ENCODE measurements at places on chromosomes 16 and 17.

- DNase-seq, result no peak
Observed at GRCh38 chr17:40896916-40897455, 11.9 kb upstream of the KRT20 start.

DNA sequence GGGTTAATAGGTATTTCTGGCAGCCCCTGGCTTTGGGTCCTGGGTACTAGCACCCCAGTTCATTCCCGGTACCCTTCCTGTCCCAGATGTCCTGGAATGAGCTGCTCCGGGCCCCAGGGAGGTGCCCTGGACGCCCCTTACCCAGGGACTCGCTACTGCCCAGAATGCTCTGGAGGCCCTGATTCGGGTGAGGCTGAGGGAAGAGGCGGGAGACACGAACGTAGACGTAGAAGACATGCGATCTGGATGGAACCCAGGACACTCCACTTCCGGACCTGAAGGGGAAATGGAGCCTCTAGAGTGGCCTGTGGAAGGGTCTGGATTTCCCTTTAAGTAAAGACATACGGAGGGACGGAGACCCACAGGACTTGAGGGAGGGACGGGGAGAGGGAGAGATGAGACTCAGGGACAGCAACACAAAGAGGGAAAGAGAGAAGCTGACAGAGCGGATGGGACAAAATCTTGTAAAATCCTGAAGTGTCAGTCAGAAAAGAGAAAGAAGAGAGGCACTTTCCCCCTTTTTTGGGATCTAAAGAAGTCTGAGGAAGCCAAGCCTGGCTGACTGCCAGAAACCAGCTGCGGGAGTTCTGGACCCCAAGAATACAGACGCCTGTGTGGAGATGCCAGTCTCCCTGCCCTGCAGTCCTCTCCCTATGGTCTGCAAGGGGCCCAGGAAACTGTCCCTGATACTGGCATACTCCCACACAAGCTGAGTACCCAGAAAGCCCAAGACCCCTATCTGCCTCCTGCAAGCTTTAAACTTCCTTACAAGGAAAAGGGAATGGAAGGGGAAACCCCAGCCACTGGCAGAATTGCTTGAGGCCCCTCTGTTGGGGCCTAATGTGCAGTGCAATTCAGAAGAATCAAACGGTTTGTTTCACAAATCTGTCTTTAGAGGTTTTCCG is 1.0 kb upstream of the HOXB13 start:
- no peak for DNase-seq

GRCh38 chr17:40230670-40231069 is 11.6 kb downstream of the WIPF2 start:
- no peak for DNase-seq

GRCh38 chr17:14143688-14144087 is 74.4 kb downstream of the COX10 start:
- no peak for DNase-seq

- DNase-seq, result no peak
Observed at GRCh38 chr17:17579691-17580090, 11.8 kb downstream of the PEMT start.

DNA sequence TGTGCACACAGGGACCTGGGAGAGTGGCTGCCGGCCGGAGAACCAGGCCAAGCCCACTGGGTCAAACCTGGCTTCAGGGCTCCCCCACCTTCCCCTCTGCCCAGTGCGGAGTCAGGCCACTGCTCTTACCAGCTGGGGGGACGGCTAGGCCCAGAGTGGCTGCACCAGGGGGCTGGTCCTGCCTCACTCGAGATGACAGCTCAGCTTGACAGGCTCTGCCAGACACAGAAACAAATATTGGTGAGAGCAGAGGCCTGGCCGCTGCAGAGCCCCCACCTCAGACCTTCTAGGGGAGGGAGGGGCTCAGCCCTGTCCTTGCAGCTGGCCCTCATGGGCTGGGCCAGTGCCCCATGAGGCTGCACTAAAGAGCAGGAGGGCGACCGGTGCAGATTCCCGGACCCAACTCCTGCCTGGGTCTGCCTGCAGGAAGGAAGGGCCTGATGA is 4.5 kb downstream of the NUDT16L1 start:
- no peak for DNase-seq

- no peak for DNase-seq
Observed at GRCh38 chr17:19656851-19657581, 8.5 kb downstream of the ALDH3A2 start.

DNA sequence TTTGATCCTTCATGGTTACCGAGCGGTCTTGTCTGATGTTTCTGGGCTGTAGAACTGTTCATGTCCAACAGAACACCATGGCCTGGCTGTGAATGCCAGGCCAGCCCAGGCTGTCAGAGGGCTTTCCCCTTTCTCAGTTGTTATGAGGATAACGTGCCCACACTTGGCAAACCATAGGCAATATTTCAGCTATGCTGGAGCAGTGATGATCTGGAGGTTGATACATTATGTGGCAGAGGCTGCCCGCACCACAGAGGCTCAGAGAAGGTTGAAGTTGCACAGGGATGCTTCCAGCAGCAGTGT is 92.9 kb downstream of the C16orf78 start:
- no peak for DNase-seq
